Activated effector memory CD4-positive, alpha-beta T cell treated with Interleukin-2 at 50 U/mL for 16 hours (primary cell): ENCODE measurements at places on chromosomes 1 and 21.
A peak's percentile ranks its signal among the peaks of the same experiment; 100 is the strongest.

GRCh38 chr1:101111461-101111860 is 85.9 kb upstream of the DPH5 start:
- DNase-seq, result no peak

- no peak for DNase-seq
Measured at GRCh38 chr21:44441041-44441400, 14.3 kb upstream of the LRRC3 start.

DNA sequence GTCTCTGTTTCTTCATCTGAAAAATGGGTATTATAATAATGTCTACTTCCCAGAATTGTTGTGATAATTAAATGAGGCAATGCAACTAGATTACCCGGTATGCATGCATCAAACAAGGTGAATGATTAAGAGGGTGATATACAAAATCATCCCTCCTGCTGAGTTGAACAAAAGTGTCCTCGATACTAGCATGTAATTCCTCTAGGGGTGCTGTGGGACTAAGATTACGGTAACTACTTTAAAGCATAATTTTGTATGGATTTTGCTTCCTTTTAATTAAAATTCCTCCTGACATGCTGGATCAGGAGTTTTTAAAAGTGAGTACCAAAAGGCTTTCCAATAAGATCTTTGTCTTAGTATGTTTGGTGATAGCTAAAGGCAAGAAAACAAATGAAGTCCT is 98.7 kb upstream of the PRMT6 start:
- no peak for DNase-seq

DNA sequence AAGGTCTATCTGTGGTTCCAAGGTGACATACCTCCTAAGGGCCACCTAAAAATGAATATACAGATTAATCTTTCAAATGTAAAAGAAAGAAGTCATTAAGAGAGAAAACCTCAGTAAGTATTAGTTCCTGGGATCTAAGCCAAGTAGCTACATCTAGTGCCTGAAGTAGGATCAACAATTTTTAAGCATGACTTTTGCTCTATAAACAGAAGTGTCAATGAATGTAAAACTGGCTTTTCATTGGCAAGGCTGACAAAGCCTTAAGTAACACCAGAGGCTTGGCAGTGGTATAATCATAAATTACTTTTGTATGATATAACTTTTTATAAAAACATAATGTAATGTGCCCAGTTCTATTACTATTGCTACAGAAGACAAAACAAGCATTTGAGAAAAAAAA is 12.2 kb upstream of the ACADM start:
- no peak for DNase-seq

DNA sequence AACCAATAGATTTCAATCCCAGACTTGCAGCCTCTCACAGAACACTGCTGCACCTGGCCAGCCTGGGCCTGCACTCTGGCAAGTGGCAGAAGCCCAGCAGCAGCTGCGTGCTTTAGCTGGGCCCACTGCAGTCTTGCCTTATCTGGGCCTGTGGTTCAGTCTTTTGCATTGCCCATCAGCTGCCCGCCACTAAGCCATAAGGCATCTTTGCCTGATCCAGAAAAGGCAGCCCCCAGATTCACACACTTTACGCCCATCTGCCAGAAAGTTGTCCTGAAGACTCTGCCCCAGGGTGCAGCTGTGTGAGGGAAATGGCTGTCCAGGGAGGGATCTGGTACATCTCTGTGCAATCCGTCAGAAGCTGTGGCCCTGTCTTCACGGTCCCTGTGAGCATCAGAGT is 217.0 kb downstream of the DNAH14 start:
- no peak for DNase-seq

- no peak for DNase-seq
Measured at GRCh38 chr21:34981791-34982190, 67.3 kb downstream of the RUNX1 start.

DNA sequence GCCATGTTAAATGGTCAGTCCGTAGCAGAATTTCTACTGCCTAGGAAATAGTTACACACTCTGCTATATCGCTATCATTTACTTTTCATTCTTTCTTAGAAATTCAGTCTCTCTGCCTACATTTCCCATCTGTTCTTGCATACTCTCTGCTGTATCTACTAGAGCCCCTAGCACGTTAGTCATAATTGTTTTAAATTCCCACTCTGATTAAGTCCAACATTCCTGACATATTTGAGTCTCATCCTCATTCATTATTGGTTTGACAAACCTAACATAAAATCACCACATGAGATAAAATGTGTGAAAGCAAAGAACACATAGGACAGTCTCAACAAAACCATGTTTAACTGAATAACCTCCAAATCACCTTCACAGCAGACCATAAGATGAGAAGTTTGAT is 513.6 kb downstream of the PLPP3 start:
- DNase-seq, result no peak

DNA sequence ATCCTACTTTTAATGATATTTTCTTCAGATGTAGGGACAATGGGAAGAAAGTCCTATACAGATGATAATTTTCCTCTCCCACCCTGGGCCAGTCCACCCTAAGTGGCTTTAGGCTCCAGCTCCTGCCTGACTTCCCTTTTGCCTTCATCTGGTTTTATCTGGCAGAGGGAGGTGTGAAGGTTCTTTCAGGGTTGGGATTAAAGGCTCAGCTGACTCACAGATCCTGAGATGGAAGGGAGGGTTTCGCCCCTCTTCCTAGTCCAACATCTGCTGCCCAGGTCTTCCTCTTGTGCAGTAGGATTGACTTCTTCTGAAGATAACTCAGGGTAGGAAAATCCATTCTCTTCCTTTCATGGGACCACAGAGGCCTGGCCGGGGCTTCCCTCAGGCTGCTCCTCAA is 362.4 kb upstream of the KAZN start:
- no peak for DNase-seq

DNA sequence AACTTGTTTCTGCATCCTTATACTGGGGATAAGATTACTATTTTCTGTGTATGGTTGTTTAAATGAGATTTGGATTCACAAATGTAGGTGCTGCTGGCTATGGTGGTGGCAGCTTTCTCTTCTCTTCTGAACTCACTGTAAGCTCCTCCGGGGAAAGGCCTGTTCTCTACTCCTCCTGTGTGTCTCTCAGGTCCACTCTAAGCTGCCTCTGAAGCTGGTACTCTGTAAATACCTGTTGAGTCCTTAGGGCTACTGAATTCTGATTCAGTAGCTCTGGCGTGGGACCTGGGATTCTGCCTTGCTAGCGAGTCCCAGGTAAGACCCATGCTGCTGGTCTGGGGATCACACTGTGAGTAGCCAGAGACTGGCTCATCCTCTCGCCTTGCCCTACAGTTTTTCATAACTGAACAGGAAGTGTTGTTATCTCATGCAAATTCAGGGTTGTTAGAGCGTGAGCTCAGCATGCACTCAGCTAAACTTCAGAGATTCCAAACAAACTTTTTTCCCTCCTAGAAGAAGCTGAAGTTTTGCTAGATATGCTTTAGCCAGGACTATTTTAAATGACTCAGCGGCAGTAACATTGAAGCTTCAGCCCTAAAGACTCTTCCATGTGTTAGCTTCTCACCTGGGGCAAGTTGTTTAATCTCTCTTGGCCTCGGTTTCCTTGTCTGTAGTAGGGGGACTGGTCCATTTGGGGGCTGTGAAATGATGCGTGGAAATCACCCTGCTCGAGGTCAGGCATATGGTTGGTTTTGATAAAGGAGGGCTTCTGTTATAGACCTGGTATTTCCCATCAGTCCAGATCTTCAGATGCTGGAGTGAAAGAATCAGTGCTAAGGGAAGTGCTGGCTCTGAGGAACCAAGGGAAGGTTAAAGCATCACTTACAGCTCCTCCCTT is 271.5 kb upstream of the TMEM51 start:
- no peak for DNase-seq

DNA sequence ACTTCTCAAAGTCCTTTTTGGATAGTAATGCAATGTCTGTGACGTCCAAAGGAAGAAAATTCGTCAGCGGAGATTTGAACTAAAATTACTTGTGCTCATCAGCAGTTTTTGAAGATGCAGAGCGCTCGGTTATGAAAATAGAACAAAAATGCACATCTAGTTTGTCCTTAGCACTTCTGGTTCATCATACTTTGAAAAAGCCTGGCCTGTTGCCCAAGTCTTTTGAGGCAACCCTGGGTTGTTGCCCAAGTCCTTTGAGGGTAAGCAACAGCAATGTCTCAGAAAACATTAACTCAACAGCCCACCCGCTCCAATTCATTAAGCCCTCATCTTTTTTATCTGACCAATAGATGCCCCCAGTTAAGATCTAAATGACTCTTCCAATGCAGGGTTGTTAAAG is 91.9 kb downstream of the HUNK start:
- DNase-seq, result no peak

GRCh38 chr1:163068716-163069115 is 445 bp upstream of the RGS4 start:
- DNase-seq, result no peak

DNA sequence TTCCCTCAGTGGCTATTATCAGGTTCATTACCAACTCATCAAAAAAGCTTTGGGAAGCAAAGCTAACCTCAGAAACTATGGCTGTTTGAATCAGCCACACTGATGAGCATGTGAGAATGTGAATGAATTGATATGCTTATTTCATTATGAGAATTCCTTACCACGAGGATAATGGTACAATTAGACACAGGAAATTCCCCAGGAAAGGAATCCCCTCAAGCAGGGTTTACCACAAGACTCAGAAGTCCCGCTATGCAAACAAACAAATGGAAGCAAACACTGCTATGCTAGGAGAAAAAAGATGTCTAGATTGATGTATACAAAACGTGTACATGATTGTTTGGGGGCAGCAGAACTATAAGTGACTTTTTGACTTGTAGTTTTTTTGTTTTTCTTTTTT is 205.0 kb downstream of the HMCN1 start:
- DNase-seq, result no peak

DNA sequence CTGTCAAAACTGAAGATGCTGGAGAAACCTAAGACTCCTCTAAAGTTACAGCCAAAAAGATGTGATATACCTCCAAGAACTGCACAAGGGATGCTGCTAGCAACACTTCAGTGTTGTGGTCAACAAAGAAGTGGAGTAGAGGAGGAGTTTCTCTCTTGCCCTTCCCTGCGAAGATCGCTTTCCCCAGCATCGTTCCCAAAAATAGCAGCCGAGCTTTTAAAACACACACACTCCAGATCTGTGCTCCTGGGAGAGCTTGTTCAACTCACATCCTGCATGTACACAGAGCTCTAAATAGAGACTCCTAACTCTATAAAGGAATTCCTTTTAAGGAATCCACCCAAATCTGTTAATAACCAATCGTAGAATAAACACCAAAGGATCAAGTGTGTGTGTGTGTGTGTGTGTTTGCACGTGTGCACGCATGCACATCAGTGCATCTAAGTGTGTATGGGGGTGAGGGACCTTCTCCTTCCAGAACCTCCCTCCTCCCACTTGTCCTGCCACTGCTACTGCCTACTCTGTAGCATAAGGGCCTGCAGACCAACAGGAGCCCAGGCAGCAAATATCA is 58.5 kb downstream of the PSMG1 start:
- DNase-seq, result no peak

DNA sequence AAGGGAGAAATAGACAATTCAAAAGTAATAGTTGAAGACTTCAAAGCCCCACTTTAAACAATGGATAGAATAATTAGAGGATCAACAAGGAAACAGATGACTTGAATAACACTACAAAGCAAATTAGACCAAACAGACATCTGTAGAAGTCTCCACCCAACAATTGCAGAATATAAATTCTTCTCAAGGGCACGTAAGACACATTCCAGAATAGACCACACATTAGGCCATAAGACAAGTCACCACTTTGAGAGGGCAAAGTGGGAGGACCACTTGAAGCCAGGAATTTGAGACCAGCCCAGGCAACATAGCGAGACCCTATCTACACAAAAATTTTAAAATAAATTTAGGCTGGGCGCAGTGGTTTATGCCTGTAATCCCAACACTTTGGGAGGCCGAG is 20.5 kb upstream of the RNF186 start:
- DNase-seq, result no peak

GRCh38 chr1:74463333-74463988 is 49.0 kb downstream of the LRRC53 start:
- no peak for DNase-seq

DNA sequence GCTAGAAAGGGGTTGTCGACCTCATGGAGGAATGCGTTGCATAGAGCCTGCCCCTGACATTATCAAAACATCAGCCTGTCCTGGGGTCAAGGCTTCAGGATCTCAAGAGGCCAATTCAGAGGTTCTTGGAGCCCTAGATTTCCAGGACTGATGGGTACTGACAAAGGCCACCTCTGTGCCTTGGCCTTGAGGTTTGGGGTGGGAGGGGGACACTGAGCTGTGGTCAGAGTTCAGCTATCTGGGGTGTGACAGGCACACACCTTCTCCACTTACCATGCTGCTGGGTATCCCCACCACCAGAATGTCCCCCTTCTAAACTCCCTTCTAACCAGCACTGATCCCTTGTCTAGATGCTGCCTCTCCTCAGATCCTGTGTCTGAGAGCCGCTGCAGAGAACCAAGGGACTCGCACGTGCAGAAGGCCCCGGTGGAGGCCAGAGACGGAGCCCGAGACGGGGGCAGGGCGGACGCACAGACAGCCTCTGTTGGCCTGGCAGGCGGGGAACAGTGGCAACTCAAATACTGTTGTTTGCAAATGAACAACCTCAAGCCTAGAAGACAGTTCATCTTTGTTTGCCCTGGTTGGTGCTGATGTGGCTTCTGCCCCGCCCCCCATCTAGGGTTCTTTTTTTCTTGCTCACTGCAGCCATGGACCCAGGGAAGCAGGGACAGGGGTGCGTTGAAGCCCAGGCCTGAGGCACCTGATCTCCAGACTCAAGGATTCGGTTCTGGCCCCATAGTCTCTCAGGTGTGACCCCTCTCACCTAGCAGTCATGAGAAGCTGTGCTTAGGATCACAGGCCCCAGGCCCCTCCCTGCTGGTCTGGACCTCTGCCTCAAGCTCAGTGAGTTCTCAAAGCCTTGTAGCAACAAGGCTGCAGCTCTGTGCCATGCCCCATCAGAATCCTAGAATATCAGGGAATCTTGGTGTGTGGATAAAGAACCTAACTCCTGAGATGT is 28.1 kb upstream of the CSF1 start:
- DNase-seq, result no peak

- peak; percentile 76 for DNase-seq
Measured at GRCh38 chr21:37564341-37564923, 197.9 kb downstream of the DYRK1A start.

- DNase-seq, result no peak
Measured at GRCh38 chr1:182069028-182069466, 7.5 kb upstream of the ZNF648 start.

DNA sequence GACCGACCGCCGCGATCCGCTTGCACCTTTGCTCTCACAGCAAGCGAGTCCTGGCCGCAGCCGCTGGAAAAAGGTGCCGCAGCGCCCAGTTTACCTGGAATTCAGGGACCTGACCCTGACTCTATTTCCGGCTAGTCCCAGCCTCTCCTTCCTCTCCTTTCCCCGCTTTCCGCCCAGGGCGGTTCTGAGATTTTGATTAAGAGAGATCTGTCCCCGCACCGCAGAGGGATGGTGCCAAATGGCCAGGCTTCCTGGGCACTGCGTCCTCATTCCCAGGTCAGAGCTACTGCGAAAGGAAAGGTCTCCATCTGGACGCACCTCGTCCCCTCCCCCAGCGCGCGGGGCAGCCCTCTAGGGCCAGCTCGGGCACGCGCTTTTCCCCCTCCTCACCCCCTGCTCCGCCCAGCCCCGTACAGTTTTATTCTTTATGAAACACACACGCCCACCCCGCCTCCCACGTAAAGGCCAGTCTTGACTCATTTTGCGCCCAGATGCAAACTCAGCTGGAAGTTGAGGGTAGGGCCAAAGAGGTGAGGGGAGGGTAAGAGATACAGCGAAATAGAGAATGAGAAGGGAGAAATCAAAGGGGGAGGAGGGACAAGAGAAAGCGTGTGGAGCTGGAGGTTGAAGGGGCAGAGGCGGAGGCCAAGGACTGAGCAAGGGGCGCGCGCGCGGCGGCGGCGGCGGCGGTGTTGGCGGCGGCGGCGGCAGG is 411.8 kb upstream of the ESRRG start:
- no peak for DNase-seq

- DNase-seq, result no peak
Measured at GRCh38 chr1:153506831-153507413, 28.9 kb downstream of the S100A6 start.
